ENCODE measurements at places on chromosomes 4 and X.
A peak's percentile ranks its signal among the peaks of the same experiment; 100 is the strongest.

- no peak for DNase-seq
Observed at GRCh38 chrX:44003975-44004374, 30.8 kb upstream of the NDP start.

DNA sequence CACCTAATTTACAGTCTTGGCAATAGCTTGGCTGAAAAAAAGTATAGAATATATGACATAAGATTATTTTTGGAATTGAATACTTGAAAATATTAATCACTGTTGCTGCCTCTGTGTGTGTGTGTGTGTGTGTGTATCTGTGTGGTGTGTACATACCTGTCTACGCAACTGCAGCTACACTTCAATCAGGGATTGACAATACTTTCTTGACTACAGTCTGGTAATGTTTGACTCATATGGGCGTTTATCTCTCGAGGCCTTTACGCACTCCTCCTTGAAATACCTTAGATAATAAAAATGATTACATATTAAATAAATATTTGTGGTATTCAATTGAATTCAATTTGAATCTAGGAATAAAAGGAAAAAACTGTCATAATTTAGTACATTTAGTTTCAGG is 565.2 kb downstream of the PCDH18 start:
- no peak for DNase-seq

DNA sequence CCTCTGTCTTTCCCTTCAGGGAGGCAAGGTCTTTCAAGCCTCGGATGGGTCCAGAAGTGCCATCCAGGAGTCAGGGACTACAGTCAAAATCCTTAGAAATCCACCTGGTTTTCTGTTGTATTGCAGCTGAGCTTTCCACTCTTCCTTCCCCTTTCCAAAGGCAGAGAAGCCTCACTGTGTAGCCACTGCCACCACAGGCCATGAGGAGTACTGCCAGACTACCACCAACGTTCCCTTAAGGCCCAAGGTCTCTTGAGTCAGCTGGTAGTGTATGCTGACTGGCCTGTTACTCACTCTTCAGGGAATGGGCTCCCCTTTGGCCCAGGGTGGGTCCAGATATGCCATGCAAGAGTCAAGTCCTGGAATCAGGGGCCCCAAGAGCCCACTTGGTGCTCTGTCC is 1454.1 kb downstream of the PCDH19 start:
- no peak for DNase-seq

DNA sequence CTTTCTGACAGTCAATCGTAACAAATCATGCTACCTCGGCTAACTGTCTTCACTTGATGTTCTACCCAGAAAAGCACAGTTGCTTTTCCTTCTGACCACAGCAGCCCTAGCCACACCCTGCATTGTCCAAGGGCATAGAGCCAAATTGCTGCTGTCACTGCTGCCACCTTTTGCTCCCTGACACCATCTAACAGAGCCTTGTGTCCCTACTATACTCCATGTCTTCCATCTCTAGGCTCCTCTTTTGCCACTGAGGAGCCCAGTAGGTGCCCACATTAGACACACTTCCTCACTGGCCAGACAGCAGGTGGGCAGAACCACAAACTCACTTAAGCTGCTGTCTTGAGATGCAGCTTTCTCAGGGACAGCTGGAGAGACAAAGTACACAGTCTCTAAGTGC is 91.4 kb downstream of the ANXA3 start:
- DNase-seq = no peak

DNA sequence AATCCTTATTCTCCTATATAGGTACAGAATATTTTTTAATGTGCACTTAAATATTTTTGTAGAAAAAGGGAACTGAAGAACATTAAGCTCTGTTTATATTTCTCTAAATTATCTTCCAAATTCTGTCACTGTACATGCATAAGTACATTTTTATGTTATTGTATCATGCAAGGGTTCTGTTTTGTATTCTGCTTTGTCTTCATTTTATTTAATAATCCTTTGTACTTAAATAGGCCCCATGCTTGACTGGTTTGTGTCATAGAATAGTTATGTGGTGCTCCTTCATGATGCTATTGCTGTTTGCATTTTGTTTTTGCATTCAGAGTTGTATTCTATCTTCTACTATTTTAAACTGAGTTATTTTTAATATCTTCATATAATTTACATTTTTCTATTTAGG is 111.9 kb upstream of the EDNRA start:
- no peak for DNase-seq

DNA sequence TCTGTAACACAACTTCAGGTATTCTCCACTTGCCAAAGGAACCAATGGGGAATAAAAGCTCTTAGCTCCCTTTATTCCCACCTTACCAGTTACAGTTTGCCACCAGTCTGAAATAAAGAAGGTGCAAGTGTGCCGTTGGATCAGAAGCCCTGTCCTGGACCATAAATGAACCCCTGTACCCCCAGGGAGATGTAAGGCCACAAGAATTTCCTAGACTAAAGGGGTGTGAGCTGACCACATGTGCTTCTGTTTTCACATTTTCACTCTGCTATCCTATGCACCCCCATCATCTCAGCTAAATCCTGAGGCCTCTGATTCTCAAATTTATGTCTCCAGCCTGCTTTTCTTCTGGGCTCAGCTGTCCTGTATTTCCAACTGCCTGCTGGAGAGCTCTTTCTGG is 221.2 kb downstream of the SPRY1 start:
- no peak for DNase-seq

- no peak for DNase-seq
Observed at GRCh38 chr4:148311526-148311925, 130.7 kb downstream of the NR3C2 start.

- no peak for DNase-seq
Observed at GRCh38 chr4:54709400-54709799, 51.6 kb downstream of the KIT start.

DNA sequence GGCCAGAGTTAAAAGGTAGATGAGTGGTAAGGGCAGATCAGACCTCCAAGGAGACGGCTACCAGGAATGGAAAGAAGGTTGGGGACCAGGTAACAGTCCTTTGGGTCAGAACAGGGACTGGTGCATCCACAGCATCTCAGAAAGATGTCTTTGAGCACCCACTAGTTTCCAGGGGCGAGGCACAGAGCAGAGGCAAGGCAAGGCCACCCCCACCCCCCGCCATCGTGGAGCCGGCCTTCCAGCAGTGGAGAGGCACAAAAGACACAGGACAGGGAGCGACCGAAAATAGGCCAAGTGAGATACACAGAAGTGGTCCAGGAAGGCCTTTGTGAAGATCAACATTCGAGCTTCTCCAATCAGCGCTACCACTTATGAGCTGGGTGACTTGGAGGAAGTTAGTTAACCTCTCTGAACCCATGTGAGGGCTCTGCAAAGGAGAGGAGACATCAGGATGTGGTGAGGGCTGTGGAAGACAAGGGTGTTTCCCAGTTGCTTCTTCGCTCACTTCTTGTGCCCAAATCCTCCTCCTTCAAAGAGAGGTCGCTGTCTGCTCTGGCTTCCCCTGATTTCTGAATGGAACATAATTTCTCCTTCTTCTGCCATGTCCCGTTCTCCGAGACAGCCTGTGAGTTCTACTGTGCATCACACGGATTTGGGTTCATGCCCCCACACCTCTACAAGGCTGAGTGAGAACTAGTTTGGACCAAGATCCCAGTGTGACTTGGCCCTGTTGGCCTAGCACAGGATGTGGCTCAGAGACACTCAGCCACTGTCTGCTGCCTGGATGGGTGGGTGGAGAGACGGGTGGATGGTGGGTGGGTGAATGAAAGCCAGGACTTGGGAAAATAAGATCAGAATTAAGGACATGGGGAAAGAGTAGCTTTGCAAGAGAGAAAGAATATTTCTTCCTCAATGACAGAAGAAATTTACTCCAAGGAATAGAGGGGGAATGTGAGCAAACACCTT is 16.7 kb upstream of the MSX1 start:
- no peak for DNase-seq

- no peak for DNase-seq
Observed at GRCh38 chr4:1763550-1764080, 29.5 kb upstream of the FGFR3 start.

GRCh38 chr4:57602141-57602540 is 492.0 kb upstream of the IGFBP7 start:
- no peak for DNase-seq

- peak; percentile 68 for DNase-seq
Observed at GRCh38 chr4:16505726-16506125, 279.5 kb upstream of the TAPT1 start.

Measured in ecto neural progenitor cell (in vitro differentiated cells).